ENCODE measurements at places on chromosomes 7 and 10.

- DNase-seq = no peak
Measured at GRCh38 chr10:52258799-52259425, 55.2 kb upstream of the DKK1 start.

DNA sequence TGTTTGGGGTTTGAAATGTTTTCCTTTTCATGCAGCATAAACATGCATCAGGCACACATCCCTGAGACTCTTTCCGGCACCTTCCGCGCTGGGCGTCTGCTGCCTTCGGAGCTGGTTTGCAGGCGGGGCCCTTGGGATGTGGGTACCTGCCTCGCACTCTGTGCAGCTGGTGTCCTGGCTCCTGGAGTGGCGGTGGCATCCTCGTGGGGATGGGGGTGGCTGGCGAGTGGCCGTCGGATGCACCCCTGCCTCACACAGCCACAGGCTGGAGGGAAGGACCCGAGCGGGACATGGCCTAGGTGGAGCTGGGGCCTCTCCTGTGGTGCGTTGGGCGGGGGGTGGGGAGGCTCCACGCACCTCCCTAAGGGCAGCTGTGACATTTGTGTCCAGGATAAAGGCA, 68.5 kb upstream of the ADGRA1 start:
- DNase-seq = no peak

- DNase-seq = no peak
Measured at GRCh38 chr7:73741600-73741999, 3.0 kb upstream of the ABHD11 start.

DNA sequence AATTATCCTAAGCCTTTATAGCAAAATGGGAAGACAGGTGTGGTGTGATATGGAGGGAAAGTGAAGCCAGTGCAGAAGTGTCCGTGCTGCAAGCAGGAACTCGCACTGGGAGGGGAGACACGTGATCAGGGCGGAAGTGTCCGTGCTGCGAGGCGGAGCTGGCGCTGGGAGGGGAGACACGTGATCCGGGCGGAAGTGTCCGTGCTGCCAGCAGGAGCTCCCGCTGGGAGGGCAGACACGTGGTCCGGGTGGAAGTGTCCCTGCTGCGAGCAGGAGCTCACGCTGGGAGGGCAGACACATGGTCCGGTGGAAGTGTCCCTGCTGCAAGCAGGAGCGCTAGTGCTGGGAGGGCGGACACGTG, 40.5 kb upstream of the PRKAR1B start:
- no peak for DNase-seq

DNA sequence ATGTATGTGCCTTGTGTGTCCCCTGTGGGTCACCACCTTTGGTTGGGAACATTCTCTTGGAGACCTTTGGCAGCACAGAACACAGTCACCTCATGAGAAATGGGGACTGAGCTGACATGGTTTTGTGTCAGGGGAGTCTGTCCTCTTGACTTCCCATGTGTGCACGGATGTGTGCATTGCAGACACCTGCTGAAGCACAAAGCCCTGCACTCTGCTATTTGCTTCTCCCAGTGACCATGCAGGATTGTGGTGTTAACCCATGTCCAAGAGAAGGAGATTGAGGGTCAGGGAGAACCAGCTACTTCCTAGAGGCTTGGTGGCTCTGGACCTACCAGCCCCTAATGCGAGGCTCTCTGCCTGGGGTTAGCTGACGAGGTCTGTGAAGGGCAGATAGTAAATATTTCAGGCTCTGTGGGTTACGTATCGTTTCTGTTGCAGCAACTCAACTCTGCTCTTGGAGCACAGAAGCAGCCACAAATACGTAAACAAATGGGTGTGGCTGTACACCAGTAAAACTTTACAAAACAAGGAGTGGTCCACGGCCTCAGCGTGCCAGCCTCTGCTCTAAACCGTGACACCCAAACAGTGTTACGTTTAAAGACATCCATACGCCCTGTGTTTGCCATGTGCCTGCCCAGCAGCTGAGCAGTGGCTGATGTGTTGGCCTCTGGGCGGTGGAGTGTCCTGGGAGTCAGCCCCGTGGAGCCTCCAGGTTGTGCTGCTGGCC, 51.7 kb downstream of the ADCY1 start:
- DNase-seq = no peak

DNA sequence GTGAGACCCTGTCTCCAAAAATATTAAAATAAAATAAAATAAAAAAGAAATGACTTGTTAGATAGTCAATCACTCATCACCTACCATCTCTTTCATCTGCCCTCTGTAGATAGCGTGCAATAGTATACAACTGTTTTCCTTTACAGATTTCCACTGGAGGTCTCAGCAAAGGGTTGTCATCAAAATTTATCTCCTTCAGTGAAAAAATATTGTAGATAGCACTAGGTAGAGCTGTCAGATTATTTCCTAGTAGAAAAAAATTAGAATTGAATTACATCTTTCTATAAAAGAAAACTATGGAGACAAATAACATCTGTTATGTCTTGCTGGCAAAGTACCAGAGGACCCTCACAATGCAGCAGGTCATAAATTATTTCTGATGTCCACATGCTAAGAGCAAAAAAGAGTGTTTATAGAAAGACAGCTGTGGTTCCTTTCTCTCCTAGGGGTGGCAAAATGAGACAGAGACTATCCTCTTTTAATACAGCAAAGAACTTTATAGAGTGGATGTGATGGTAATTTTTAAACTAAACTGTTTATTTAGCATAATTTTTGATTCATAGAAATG, 16.3 kb upstream of the CYP51A1 start:
- no peak for DNase-seq

GRCh38 chr10:117408436-117409384, 33.5 kb upstream of the PDZD8 start:
- no peak for DNase-seq

- no peak for DNase-seq
Measured at GRCh38 chr7:30080818-30081217, 52.6 kb downstream of the PLEKHA8 start.

DNA sequence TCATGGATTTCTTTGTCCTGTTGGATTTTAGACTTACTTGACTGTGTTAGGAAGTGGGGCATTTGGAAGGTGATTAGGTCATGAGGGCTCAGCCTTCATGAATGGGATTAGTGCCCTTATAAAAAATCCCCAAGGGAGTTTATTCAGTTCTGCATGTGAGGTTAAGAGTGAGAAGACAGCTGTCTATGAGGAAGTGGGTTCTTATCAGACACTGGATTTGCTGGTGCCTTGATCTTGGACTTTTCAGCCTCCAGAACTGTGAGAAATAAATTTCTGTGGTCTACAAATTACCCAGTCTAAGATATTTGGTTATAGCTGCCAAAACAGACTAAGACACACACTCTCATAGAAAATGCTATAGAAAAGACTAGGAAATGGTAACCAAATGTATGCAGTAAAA, 724.7 kb upstream of the FZD8 start:
- DNase-seq = no peak

- no peak for DNase-seq
Measured at GRCh38 chr10:19620811-19621210, 195.4 kb upstream of the PLXDC2 start.

DNA sequence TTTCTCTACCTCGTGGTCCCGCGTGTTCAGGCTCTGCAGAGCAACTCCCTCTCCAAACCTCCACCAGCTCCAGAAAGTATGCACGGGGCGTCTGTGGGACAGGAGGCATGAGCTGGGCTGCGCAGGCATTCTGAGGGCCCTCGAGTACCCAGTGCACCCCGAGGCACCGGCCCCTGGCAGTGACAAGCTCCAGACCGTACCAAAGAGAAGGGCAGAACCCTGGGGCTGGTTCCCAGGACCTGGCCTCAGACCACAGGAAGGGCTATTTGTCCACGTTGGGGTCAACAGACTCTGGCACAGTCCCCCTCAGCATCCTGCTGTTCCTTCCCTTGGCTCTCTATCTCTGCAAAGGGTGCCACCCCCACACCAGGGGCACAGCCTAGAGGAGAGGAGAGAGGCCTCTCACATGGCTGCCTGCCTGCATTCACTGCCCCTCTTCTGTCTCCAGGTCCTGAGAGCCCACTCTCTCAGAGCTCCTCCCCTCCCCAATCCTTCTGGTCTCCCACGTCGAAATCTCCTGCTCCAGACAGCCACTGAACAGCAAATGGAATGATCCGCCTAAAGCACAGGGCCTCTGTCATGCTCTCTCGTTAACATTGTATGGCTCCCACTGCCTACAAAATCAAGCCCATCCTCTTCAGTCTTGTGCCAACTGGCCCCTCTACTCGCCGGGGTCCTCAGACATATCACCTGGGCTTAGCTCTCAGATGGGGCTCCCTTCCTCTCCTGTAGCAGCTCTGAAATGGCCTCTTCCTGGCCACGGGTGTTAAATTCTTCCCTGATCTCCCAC, 96.3 kb downstream of the OAT start:
- no peak for DNase-seq

- no peak for DNase-seq
Measured at GRCh38 chr7:111363099-111363498, 199.2 kb downstream of the IMMP2L start.

DNA sequence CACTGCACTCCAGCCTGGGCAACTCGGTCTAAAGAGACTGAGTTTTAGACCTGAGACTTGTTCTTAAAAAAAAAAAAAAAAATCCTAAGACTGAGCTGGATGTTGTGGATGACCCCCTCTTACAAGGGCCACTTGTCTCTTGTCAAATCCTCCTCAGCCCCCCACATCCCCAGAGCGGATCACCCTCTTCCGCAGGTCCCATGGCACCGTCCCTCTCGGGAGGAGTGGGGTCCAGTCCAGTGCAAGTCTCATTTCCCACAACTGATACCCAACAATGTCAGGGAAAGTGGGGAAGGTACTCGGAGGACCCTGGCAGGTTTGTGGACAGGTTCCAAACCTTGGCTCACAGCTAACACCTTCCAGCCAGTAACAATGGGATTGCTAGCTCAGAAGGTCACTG, 100.3 kb downstream of the ELFN1 start:
- DNase-seq = no peak

DNA sequence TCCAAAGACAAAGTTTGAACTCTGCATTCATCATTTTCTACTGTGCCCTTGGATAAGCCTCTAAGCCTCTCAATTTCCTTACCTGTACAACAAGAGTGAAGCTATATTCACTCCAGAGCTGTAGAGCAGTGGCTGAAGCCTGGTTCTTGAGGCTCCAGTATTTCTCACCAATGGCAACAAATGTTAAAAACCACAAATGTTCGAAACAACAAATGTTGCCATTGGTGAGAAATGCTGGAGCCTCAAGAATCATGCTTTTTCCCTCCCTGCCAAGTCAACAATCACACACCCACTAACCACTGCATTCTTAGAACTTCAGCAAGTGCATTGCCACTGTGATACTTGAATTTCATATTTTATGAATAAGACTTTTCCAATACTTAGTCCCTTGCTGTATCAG, 237.9 kb downstream of the TMEM26 start:
- DNase-seq = no peak

DNA sequence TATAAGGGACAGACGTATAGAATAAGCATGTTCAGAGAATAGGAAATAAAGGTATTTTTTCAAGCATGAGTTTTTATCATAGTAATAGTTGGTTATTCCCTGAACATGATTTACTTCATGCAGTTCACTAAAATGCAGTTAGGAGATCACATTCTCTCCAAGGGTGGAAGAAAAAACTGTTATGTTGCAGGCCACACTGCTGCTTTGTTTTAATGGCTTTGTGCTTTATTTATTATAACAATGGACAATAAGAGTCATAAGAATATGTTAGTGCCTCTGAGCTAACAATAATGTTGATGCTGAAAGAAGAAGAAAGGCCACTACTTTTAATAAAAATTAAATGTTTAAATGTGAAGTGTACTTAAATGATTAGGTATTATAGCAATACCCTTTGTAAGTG, 78.5 kb upstream of the GATAD1 start:
- no peak for DNase-seq

- DNase-seq = no peak
Measured at GRCh38 chr10:109934958-109935793, 11.9 kb upstream of the XPNPEP1 start.

DNA sequence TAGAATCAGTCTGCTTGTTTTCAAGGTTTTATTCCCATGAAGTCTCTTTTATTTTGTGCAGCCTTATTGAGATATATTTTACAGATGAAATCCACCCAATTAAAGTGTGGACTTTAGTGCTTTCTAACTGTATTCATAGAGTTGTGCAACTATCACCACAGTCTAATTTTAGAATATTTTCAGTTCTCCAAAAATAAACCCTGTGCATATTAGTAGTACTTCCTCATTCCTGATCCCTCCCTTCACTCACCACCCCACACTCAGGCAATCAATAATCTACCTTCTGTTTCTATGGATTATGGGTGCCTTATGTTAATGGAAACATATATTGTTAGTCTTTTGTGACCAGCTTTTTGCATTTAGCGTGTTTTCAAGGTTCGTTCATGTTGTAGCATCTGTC, 185.7 kb upstream of the TMEM72 start:
- DNase-seq = no peak

DNA sequence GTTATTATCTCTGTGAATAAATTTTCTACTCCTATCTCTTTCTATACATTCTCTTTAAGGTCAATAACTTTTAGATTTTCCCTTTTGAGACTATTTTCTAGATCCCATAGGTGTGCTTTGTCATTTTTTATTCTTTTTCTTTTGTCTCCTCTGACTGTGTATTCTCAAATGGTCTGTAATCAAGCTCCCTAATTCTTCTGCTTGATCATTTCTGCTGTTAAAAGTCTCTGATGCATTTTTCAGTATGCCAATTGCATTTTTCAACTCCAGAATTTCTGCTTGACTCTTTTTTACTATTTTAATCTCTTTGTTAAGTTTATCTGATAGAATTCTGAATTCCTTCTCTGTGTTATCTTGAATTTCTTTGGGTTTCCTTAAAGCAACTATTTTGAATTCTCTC, 78.2 kb downstream of the THNSL1 start:
- DNase-seq = no peak

DNA sequence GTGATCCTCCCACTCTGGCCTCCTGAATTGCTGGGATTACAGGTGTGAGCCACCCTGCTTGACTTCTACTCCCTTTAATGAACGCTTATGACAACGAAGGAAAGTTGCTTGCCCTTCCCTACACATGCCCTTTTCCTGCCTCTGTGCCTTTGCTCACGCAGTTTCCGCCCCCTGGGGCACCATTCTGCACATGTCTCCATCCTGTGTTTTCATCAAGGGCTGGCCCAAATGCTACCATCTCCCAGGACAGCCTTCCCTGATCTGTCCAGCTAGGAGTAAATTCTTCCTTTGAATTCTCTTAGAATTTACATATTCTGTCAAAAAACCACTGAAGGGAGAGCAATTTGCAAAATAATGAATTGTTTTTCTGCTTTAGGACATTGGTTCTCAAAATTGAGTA, 50.0 kb upstream of the KMT2C start:
- no peak for DNase-seq

DNA sequence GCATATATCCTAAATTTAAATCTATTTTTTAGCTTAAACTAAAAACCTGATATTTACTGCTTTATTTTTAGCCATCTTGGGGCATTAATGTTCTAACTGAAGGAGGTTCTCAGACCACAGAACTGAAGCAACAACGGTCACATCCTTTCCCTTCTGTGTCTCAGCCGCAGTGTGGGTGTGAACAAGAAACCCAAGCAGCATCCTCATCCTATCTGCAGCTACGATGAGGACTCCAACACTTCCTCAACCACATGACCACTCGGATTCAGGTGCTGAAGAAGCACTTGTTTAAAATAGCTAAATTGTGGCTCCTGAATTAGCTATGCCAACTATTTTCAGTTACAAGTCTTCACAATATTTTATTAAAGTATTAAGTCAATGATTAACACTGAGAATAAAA, 5.3 kb downstream of the ESYT2 start:
- DNase-seq = no peak

Data from H54 (cell line).